ENCODE measurements at places on chromosomes 16 and 17. TPM values are rescaled to one million over a fixed set of nuclear protein-coding genes. Genes with fewer than 3 reads are reported as not detected.

FAHD1 gene
- polyA plus RNA-seq: 108 TPM

TNFRSF13B gene
- not detected for polyA plus RNA-seq

PRR15L gene
- polyA plus RNA-seq: 64.5 TPM

ABCC11 gene
- 0.09 TPM for polyA plus RNA-seq

TMEM100 gene
- polyA plus RNA-seq: 0.67 TPM

TM4SF5 gene
- polyA plus RNA-seq: 31.3 TPM

ZNF689 gene
- polyA plus RNA-seq: 3.9 TPM

VMO1 gene
- polyA plus RNA-seq: 2.5 TPM

VTN gene
- polyA plus RNA-seq: 3.5 TPM

SLC6A2 gene
- polyA plus RNA-seq: 0.73 TPM

RHBDL3 gene
- 0.11 TPM for polyA plus RNA-seq

CCL8 gene
- not detected for polyA plus RNA-seq

TP53TG3D gene
- polyA plus RNA-seq: not detected

HS3ST3B1 gene
- 4.8 TPM for polyA plus RNA-seq

MILR1 gene
- polyA plus RNA-seq: 2.2 TPM

MYH8 gene
- 0.30 TPM for polyA plus RNA-seq

PARD6A gene
- 17.1 TPM for polyA plus RNA-seq

C17orf78 gene
- not detected for polyA plus RNA-seq

KCNG4 gene
- not detected for polyA plus RNA-seq

LGALS9B gene
- not detected for polyA plus RNA-seq

HOXB9 gene
- polyA plus RNA-seq: 29.2 TPM

TMEM235 gene
- polyA plus RNA-seq: not detected

PYDC1 gene
- not detected for polyA plus RNA-seq

GPRC5B gene
- 66.3 TPM for polyA plus RNA-seq

GNGT2 gene
- polyA plus RNA-seq: 8.3 TPM

NUPR1 gene
- polyA plus RNA-seq: 125 TPM

PPY gene
- polyA plus RNA-seq: not detected

CACNG3 gene
- not detected for polyA plus RNA-seq

NEUROD2 gene
- not detected for polyA plus RNA-seq

KRT36 gene
- not detected for polyA plus RNA-seq

GPT2 gene
- 37.1 TPM for polyA plus RNA-seq

KRTAP9-8 gene
- not detected for polyA plus RNA-seq
